ENCODE measurements at places on chromosomes 1 and 21. TPM values are rescaled to one million over a fixed set of nuclear protein-coding genes. Genes with fewer than 3 reads are reported as not detected.

The S100A1 gene
- not detected for total RNA-seq

The ITLN2 gene
- total RNA-seq, result not detected

The NUDC gene
- 33.3 TPM for total RNA-seq

The CELA3A gene
- total RNA-seq, result not detected

The PIK3CD gene
- 4.2 TPM for total RNA-seq

Data from vein endothelial cell (primary cell).